D341Med (cell line): ENCODE measurements at places on chromosomes 11 and 22.
A peak's percentile ranks its signal among the peaks of the same experiment; 100 is the strongest.

DNA sequence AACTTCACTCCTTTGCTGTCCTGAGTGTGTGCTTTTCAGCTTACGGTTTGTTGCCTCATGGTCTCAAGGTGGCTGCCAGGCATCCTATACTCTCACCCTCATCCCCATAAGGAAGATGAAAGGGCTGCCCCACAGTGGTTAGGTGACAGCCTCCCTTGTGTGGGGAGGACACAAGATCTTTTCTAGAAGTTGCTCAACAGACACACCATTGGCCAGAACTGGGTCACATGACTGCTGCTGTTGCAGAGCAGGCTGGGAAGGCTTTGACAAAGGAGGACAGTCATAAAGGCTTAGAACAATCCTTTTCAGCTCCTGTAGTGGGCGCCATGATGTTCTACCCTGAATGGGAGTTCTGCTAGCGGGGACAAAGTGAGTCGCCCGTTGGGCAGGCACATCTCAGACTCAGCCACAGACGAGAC, 69.7 kb upstream of the RASD2 start:
- DNase-seq = no peak

- DNase-seq = no peak
Observed at GRCh38 chr11:8325591-8326304, 62.1 kb upstream of the LMO1 start.

DNA sequence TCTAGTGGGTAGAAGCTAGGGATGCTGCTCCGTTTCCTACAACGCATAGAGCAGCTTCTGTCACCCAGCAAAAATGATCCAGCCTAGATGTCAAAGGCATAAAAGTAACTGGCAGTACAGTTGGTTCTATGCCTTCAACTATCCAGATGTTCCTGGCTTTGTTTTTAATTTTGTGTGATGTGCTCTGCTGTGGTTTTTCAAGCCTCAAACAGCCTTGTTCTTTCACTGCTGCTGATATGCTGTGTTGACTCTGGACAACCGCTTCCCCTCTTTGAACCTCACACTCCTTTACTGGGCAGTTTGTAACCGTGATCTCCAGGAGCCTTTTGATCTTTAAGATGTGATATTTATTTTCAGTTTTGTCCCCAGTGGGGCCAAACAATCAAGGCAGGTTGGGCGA, 116.4 kb downstream of the SEZ6L start:
- DNase-seq = no peak

GRCh38 chr11:7154881-7155361, 66.1 kb downstream of the RBMXL2 start:
- DNase-seq = no peak

DNA sequence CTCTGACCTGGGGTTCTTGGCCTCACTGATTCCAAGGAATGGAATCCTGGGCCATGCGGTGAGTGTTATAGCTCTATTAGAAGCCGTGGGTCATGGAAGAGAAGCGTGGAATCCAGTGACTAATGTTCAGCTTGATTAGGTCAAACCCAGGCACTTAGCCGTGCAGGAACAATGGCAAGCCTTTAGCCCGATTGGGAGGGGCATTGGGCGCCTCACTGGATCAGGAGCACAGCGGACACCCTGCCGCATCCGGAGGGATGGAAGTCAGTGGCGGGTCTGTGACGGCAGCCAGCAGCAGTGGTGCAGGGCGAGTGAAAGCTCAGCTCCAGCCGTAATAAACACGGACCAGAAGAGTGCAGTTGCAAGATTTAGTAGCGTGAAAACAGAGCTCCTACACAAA, 20.5 kb upstream of the SLC17A6 start:
- DNase-seq = no peak

- no peak for DNase-seq
Observed at GRCh38 chr11:121711939-121712338, 259.2 kb upstream of the SORL1-AS1 start.

GRCh38 chr22:40631925-40632324, 4.6 kb downstream of the MRTFA start:
- DNase-seq = no peak

DNA sequence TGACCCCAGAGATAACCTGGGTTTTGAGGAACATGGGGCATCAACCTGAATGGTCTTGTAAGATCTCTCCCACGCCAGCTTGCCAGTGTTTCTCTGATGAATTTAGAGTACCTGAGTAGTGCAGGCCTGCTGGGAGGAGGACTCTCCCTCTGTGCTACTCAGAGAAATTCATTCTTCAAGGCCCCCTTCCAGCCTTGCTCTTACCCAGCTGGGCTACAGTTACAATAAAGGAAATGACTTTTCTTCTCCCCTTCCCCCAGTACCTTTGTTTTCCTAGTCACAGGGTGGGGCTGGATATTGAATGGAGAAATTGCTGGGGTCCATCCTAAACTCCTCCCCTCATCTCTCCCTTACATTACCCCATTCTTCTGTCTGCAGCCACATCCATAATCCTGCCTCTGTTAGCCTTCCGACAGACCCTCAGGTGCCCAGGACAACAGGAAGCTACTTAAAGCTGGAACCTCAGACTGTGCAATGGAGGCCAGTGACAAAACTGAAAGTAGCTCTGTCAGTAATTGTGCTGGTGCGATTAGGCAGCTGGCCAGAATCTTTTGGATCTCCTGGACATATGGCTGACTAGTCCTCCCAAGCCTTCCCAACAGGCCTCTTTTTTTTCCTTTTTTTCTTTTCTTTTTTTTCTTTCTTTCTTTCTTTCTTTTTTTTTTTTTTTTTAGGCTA, 17.4 kb downstream of the LIMK2 start:
- DNase-seq = no peak

DNA sequence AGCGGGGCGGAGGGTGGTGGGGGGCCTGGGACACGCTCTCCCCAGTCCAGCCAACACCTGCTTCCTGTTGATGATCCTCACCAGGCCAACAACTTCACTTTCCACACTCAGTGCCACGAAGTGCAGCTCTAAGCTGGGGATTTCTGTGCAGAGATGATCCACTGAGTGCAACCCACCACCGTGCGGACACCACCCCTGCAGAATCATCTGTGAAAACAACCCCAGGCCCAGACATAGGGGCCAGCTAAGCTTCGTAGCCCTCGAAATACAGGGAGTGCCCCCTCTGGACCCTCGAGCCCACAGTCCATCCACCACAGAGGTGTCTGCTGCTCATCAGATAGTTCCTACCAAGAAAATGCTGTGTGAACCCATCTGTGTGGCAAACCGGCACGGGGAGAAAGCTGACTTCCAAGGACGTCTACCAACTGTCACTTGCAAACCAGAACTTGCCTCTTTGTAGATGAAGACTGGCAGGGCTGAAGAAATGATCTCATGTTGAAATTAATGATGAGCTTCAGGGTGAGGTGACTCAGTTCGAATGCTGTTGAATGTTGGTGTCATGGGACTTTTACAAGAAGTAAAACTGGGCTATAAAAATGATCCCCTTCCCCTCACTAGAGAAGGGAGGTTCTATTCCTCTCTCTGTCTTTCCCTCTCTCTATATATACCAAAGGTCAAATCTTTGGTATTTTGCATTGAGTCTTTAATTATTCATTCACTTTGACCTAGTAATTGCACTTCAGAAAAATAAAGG, 73.4 kb downstream of the MYEOV start:
- DNase-seq = no peak

DNA sequence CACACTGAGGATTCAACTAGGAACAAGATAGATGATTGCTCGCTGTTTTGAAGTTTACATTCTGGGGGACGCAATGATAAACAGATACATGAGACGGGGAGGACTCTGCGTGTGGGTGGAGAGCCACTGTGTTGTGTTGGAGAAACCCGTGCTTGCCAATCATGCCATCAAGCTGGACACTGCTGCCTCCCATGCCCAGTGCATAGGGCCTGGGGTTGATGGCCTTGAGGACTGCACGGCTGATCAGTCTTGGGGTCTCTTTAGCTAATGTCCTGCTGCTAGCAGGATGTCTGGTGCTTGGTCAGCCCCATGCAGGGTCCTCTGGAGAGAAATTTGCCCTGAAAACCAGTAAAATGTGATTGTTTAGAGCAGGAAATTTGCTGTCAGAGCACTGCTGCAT, 221.2 kb upstream of the B3GAT1 start:
- no peak for DNase-seq

DNA sequence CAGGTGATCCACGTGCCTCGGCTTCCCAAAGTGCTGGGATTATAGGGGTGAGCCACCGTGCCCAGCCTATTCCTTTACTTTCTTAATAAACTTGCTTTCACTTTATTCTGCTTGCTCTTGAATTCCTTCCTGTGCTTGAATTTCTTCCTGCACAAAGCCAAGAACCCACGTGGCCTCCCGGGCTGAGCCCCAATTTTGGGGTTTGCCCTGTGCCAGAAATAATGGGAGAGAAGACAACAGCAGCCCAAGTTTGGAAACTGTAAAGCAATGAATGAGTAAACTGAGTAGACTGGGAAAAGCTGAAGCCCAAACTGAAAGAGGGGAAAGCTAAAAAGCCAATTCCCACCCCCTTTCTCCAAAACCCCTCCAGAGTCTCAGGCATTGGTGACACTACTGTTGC, 136.4 kb downstream of the NECTIN1 start:
- no peak for DNase-seq

DNA sequence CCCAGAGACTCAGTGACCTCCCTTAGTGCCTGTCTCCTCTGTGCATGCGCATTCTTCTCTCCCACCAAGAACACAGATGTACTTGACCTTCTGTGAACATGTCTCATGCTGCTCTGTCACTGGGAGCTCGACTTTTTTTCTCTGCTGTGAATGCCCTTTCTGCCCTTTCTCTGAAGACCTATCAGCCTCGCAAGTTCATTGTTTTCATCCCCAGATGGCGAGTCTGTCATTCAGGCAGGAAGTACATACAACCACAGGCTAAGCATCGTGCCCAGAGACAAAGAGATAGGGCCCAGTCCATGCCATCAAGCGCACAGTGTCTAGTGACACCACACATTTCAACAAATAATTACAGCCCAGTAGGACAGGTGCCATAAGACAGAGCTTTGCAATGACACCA, 50.4 kb upstream of the RAB1B start:
- DNase-seq = no peak

DNA sequence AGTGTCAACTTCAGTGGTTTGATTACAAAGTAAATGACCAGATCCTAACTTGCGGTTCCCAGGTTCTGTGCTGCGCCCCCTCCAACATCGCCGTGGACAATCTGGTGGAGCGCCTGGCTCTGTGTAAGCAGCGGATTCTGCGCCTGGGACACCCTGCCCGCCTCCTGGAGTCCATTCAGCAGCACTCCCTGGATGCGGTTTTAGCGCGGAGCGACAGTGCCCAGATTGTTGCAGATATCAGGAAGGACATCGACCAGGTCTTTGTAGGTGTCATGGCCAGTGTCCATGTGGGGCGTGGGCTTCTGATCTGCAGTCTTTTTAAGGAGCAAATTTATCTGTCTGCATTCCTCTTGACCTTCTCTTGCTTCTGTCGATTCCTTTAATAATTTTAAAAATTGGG, 11.1 kb downstream of the IGHMBP2 start:
- peak; percentile 26 for DNase-seq

GRCh38 chr11:59802639-59803176, 7.9 kb downstream of the MRPL16 start:
- DNase-seq = peak; percentile 51

- no peak for DNase-seq
Observed at GRCh38 chr11:76453248-76453647, 8.4 kb downstream of the EMSY start.
